ENCODE measurements at places on chromosomes 5 and 9.
A peak's percentile ranks its signal among the peaks of the same experiment; 100 is the strongest.

DNA sequence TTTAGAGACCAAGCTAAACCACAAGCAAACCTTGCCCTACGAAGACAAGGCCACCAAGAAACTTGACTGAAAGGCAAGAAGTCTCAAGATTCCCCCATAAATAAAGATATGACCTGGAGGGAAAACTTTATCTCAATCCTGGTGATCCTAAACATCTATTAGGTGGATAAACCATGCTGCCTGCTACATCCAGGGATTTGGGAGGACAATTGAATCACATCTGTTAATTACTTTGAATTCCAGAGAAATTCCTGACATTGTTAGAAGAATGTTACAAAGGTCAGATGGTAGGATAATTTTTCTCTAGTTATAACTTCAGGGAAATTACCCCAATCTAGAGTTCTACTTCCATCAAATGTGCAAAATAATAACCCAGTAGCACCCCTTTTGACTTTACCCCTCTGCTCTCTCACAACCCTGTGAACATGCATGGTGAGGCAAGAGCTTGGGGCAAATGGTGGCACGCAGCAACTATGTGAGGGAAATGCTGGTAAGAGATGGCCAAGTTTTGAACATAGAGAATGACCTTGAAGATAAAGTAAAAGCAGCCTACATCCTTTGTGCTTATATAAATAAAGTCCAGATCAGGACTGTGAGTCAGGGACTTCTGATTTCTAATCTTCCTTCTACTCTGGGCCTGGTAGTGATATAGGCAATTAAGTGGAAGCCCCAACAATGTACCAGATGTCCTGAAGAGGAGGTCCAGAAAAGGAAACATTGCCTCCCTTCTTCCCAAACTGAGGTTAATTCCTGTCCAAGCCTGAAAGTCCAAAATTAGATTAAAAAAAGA lies 57.1 kb upstream of the PTGER4 start:
- DNase-seq, result no peak

DNA sequence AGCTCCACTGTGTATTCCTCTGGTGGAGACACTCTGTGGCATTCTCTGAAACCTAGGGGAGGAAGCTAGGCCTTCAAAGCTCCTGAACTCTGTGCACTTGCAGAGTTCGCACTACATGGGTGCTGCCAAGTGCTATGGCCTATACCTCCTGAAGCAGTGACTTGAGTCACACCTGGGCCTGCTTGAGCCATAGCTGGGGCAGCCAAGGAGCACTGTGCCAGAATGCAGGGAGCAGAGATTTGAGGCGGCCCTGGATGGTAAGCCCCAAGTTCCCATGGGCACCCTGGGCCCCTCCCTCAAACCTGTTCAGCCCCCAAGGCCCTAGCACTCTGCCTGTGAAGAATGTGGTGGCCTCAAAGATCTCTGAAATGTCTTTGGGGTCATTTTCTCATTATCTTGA lies 212.9 kb downstream of the SPATA31A6 start:
- DNase-seq, result no peak

DNA sequence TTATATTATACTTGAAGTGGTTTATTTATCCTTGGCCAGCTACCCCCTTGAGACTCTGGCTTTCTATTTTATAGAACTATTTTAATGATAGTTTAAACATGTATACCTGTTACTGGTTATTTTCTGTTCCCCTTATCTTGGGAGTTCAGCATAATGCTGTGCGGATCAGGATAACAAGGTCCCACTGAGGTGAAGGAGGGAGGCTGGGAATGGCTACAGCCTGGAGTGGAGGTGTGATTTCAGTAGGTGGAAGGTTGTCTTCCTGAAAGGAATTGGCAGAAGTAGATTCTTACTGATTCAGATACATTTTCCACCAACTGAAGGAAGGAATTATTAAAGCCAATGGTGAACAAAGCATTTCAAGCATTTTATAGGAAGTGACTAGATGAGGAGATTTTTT lies 38.9 kb downstream of the PAM start:
- no peak for DNase-seq

DNA sequence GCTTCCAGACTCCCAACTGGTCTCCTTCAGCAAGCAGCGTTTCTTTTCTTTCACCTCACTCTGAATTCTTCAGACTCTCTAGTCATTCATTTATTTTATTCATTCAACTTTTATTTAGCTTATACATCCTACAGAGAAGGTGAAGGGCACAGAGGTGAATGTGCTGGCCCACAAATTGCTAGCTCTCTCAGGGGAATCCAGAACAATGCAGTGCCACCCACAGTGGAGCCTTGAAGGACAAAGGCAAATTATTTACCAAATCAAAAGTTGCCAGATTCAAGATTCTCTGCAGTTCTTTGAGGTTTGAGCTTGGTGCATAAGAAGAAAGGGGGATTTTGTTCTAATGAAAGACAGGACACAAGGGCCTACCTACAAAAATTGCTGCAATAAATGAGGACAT lies 29.7 kb downstream of the GRIA1 start:
- DNase-seq, result no peak

DNA sequence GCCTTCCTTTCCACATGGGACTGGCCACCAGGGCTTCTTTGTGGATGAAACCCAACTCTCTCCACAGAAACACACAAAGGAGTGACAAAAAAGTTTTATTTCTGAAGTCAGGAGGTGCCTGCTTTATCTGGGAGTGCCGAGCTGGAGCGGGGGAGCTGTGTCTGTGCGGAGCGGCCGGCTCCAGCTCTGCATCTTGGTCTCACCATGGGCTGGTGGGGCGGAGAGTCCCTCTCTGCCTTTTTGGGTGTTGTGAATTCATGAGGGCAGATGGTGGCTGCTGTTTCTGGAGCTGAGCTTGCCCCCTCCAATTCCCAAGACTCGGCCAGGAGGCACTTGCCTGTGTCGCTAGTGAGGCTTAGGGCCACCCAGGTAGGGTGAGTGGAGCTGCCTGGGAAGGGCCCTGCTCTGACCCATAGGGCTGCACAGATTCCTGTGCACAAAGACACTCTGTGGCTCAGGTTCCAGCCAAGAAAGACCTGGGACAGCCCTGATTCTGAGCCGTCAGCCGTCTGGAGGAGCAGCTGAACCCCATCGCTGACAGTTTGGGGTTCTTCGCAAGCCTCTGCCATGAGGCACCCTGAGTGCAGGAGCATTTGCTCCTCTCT lies 1.4 kb downstream of the DBH start:
- no peak for DNase-seq

GRCh38 chr9:136054798-136055714 lies 40.0 kb downstream of the NACC2 start:
- no peak for DNase-seq

DNA sequence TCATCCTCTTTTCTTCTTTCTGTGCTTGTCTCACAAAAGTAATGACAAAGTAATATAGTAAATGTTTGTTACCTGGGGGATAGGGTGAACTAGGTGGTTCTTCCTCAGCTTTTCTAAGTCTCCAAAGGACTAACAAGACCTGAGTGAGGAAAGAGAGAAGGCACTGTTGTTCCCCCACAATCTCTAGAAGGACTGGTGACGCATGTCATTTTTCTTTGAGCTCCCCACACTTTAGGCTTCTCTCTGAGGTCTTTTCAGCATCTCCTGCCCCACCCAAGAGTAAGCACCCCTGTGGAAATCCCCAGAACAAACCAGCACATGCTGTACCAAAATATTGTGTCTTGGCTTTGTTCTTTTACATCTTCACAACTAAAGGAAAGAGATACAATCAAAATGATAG lies 2.4 kb upstream of the IL7R start:
- peak; percentile 50 for DNase-seq

DNA sequence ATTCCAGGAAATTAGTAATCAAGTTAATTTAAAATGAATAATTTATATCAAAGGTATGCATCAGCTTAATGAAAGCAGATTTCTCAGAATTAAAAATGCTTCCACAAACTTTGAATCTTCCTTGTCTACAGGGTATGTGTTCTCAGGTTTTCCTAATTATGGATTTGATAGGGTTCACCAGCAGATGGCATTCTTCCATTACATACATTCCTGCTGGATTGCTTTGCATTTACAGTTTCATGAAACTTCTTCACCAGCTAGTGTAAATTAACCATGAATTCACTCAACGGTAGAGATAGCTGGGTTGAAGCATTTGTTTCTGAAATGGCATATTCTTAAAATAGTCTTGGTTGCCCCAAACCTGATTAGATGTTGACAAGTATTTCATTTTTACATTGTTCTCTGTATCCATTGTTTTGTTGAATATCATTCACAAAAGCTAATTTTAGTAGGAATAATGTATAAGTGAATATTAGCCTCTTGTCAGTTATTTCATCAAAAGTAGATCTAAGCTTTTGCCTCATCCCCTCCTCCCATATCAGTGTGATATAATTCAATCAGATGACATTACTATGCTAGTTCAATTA lies 68.7 kb upstream of the WDR41 start:
- no peak for DNase-seq

DNA sequence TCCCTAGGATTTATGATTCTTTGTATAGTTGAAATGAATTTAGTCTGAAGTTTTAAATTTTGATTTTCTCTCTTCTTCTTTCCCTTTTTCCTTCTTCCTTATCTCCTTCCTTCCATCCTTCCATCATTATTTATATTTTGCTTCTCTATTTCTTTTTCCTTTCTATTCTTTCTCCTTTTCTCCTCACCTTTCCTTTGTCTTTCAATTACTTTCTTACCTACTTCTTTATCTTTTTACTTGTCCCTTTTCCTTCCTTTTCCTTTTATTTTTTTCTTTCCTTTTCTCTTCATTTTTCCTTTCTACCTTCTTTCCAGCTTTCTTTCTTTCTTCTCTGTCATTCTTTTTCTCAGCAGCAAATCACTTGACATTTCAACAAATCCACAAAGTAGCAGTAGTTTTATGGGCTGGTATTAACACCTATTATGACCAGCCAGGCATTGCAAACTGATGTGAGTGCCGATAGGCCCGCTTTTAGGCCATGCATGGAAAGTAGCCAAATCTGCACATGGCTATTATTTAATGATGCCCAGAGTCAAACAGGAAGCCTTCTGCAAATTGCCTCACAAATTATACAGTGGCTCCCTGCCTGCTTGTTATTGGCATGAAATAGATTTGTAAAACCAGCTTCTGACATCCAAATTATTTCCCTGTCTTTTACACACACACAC lies 37.1 kb upstream of the NR3C1 start:
- no peak for DNase-seq

DNA sequence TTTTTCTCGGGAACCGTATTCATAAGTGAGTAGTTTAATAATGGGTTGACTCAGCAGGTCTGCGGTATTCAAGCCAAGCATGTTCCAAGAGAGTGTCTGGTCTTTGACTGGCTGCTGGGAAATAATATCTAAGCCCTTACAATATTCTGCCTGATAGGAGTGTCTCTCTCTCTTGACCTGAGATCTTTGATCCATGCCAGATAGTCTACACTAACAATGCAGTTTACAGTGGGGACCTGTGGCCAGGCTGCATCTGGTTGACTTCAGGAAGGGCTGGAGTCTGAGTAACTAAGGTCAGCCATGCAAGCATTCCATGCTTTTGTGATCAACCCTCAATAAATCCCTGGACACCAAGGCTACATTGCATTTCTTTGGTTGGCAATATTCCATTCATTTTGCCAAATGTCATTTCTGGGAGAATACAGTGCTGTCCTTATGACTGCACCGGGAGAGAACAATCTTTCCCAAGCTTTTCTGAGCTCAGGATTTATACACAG lies 195.5 kb downstream of the SEMA5A start:
- DNase-seq, result no peak

GRCh38 chr9:77953590-77953989 lies 78.0 kb downstream of the GNAQ start:
- DNase-seq, result no peak

GRCh38 chr5:144028636-144029035 lies 141.8 kb downstream of the YIPF5 start:
- no peak for DNase-seq

- DNase-seq, result no peak
Measured at GRCh38 chr9:136348691-136349090, 14.9 kb downstream of the DNLZ start.

- DNase-seq, result no peak
Measured at GRCh38 chr5:74017786-74018211, 391.8 kb downstream of the ARHGEF28 start.

- DNase-seq, result no peak
Measured at GRCh38 chr5:113161806-113162205, 185.2 kb downstream of the DCP2 start.

GRCh38 chr5:23506329-23507236 lies 826 bp upstream of the PRDM9 start:
- DNase-seq, result no peak

DNA sequence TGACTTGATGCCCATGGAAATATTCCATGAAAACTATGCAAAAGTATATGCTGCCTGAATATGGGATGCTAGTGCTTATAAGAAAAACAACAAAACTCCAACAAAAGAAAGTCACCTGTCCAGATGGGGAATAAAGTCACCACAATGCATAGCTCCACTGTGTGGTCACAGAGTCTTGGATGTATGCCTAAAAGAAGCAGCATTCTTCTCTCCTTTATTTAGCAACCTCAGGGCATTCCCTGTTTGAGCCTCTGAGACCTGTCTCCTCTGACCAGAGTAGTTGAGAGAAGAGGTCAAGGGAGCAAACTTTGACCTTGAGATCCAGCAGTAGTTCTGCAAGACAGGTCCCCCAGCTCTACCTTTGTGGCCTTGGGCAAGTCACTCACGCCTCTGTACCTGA lies 287.5 kb downstream of the MED10 start:
- no peak for DNase-seq

- DNase-seq, result no peak
Measured at GRCh38 chr5:10678244-10678643, 82.8 kb downstream of the DAP start.

GRCh38 chr9:125659201-125659840 lies 47.7 kb downstream of the MAPKAP1 start:
- DNase-seq, result no peak
